ENCODE measurements at places on chromosomes 11 and 22. TPM values are rescaled to one million over a fixed set of nuclear protein-coding genes. Genes with fewer than 3 reads are reported as not detected.

GRCh38 chr11:36131721-36132397 is 157.4 kb downstream of the COMMD9 start:
- no peak for DNase-seq

CD81 gene
- 292 TPM for total RNA-seq

ALDH3B1 gene
- 2.4 TPM for total RNA-seq

DNA sequence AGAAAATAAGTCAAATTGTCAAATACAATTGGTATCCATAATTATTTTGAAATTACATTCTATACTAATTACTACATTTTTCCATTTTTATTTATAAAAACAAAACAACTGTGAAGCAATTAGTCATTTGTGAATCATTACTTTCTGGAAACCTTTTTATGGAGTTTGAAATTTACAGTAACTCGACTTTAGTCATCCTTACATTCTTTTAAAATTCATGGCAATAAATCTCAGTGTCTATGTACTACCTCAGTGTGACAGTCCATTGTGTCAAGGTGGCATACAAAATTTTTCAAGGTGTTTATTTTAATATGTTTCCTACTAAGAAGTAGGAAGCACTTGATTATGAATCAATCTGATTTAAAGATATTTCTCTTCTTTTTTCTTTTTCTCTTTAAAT is 1949.4 kb upstream of the RAG2 start:
- no peak for DNase-seq

KCNJ1 gene
- total RNA-seq = not detected

All from natural killer cell (primary cell).